Ecto neural progenitor cell (in vitro differentiated cells): ENCODE measurements at places on chromosomes 5 and 9.

DNA sequence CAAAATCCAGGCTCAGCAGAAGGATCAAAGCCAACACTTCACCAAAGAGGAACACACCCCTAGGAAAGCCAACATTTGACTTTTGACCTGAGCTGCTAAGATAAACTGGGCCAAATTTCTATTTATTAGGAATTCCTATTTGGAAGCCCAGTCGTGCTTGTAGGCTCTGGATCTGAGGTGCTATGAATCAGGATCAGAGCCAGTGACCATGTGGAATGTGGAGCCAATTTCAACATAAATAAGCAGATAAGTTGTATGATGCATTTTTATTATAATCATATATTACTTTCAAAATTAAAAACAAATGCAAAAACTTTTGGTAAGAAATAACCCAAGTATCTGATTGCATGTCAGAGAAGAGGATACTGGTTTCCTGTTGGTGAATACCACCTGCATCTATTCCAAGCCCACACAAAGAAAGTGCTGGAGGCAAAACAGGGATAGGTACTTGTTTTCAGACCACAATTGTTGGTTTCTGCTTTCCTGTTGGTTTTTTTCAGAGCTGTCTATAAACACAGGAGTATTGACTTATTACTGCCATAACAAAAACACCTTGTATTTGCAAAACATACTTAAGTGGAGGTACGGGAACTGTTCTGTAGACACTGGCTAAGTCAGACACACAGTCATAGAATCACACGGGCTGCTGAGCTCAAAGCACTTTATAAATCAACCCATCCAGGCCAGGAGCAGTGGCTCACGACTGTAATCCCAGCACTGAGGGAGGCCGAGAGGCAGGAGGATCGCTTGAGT is 52.8 kb downstream of the ARL15 start:
- no peak for DNase-seq

GRCh38 chr5:141605523-141606277 is 13.1 kb downstream of the DIAPH1 start:
- DNase-seq, result no peak

- DNase-seq, result no peak
Measured at GRCh38 chr5:142520885-142521284, 165.0 kb downstream of the FGF1 start.

DNA sequence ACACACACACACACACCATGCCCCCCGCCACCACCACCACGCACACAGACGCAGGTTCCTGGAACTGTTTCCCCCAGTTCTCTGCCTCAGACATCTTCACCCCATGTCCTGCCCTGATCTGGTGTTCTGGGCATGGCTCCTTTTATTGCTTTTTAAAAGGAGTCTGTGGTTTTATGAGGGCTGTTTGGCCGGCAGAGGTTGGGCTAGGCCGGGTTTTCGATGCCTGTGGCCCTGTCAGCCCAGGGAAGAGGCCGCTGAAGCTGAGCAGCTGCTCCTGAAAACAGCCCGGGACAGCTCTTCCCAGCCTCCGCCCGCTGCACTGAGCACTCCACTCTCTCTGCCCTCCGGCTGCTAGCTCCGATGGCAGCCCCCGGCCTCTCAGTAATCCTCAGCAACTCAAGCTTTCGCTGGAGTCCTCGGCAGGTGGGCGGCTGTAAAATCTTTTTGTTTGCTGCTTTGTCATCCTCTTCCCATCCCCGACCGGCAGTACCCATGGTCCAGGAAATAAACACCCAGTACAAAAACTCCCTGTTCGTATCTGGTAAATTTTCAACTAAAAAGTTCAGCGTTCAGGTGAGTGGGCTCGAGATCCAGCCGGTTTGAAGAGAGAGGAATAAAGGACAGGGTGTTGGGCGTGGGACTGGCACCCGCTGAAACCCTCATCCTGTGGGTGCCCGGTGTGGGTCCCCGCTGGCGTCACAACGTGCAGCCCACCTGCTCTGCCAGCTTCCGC is 103.0 kb upstream of the ERCC6L2 start:
- peak; percentile 83 for DNase-seq

DNA sequence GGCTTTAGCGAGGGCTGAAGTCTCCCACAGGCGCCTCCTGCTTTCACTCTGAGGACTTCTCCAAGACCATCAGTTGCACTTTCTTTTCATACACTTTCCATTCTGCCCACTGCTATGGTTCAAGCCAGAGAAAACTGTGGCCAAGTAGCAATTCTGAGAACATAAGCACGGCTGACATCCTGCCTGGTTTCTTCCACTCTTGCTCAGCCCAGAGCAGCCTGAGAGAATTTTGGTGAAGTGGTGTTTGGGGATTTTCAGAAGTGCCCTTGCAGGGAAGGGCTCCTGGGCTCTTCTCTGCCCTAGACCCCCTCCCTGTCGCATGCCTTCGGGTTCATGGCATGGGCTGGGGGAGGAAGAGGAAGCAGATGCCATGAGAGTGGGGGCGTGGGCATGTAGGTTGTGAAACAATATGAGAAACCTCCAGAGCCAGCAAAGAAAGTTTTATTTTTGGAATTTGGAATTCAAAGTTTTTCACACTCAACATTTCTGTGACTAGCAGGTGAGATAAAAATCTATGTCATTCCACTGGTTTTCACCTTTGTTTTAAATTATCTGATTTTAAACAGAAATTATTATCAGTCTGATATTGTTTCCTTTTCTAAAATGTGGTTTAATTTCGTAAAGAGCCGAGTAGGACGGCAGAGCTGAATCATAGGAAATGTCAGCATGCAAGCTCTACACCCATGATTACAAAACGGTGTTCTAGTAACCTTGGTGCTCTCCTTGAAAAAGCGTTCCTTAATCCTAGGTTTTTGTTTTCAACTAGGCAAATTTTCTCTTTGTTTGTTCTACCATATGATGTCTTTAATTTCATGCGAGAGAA is 27.8 kb upstream of the TNFSF8 start:
- no peak for DNase-seq

DNA sequence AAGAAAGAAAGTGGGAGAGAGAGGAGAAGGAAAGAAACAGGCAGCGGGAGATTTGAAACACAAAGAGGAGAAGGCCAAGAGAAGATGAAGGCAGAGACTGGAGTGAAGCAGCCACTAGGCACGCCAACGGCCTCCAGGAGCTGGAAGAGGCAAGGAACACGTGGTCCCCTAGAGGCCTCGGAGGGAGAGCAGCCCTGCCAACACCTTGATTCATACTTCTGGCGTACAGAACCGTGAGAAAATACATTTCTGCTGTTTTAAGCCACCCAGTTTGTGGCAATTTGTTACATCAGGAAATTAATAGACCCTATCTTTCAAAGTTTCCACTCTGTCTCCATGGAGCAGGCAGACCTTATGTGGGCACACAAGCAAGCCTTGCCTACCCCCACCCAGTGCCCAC is 133.4 kb downstream of the ACTL7B start:
- no peak for DNase-seq

DNA sequence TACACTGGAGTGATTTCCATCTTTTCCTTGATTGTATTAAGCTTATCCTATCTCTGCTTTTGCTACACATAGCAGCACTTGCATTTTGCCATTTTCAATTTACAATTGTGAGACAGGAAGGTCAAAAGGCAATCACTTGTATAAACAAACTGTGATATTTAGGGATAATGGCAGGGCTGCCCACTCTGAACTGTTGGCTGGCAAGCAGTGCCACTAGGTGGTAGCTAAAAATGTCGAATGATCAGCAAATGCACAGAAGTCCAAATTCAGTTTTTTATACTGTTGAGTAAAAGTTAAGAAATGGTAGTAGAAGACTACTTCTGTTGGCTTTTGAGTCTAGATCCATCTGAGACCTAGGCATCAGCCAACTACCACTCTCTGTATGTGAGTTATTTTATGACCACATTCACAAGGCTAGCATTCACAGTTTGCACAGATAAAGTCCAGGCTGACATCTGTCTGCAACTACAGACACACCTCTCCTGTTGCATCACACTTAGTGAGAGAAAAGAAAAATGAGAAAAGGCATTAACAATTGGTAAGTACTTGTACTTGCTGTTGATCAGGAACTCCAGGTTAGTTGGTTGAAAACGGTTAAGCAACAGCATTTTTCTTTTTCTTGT is 108.8 kb upstream of the ASTN2 start:
- no peak for DNase-seq

DNA sequence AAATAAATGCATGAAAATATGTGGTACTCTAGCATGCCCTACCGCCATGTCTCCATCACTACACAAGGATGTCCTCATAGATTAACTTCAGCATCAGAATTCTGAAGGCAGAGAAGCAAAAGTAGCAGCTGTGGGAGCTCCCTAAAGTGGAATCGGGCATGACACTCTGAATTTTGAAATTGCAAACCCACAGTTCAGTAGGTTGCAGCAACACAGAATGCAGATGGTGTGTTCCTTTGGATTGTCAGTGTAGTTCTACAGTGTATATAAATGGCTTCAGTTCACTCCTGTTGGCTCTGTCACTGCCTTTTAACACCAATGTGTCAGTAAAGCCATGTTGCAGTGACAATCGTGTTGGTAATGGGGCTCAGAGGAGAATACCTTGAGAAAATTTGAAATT is 973.6 kb upstream of the WWC1 start:
- DNase-seq, result no peak

DNA sequence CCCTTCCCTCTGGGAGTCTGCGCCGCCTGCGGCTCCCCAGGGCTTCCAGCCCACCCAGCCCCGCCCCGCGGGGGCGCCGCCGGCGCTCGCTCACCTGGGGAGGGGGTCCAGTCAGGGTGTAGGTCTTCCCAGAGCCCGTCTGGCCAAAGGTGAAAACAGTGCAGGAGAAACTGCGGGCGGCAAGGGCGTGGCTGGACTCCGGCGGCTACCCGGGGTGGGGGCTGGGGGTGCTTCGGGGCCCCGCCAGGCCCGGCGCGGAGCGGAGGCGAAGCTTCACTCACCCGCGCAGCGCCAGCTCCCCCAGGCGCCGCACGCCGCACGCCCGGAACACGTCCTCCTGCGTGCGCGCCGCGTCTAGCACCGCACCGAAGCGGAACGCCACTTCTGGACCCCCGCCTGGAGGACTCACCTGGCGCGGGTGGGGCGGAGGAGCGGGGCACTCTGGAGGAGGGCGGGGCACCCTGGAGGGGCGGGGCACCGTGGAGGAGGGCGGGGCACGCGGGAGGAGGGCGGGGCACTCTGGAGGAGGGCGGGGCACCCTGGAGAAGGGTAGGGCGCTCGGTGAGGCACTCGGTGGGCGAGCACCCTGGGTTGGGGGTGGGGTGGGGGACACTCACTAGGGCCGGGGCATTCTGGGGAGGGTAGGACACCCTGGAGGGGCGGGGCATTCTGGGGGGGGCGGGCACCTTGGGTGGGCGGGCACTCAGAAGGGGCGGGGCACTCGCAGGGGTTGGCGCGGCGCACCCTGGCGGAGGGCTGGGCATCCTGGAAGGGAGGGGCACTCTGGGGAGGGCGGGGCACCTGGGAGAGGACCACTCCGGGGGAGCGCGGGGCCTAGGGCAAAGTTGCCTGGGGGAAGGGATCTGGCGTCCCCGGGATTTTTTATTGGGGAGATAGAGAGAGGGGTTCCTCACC is 814 bp downstream of the KIF12 start:
- DNase-seq, result peak; percentile 77
